Spinal cord (tissue), 10 donors: ENCODE measurements at places on chromosomes 11 and 22. TPM values are rescaled to one million over a fixed set of nuclear protein-coding genes. Genes with fewer than 3 reads are reported as not detected.

The CYTH4 gene
- total RNA-seq = 9.4 TPM

The FREY1 gene
- 0.59 TPM for total RNA-seq

- no peak for DNase-seq
These were observed 17.4 kb downstream of the TST start for GRCh38 chr22:37001826-37002225.

The RASL10A gene
- total RNA-seq = 2.4 TPM

DNA sequence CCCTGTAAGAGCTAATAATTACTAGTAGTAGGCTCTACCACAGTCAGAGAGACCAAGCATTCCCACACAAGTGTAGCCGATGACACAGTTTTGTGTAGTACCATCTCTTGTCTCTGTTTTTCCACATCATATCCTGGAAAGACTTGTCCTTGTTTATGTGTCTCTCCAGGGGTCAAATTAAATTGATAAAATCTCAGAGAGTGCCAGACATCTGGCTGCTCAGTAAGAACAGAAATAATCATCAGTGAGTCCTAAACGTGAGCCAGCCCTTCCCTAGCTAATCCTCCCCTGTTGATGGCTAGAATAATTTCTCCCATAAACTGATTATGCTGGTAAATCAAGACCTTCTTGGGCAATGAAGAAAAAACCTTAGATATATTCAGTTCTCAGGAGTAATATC lies 111.4 kb upstream of the GRAMD1B start:
- no peak for DNase-seq

- peak; percentile 88 for DNase-seq
These were observed at the start of gene ME3 for GRCh38 chr11:86672007-86672621. Gene ME3, minus strand, starts transcription at chr11:86672616.

- no peak for DNase-seq
These were observed 42.5 kb downstream of the GAB4 start for GRCh38 chr22:16965560-16965959.

- DNase-seq = no peak
These were observed 414.9 kb downstream of the TBC1D22A start for GRCh38 chr22:47177334-47177815.

- DNase-seq = no peak
These were observed 15.5 kb downstream of the FLI1 start for GRCh38 chr11:128709402-128709801.

The RTN4R gene
- 5.4 TPM for total RNA-seq
